ENCODE measurements at places on chromosomes 6 and 20.
A peak's percentile ranks its signal among the peaks of the same experiment; 100 is the strongest.

- DNase-seq = no peak
These were observed 146.6 kb downstream of the ANKRD60 start for GRCh38 chr20:58081846-58082245.

GRCh38 chr20:40863355-40863919, 165.2 kb upstream of the TOP1 start:
- DNase-seq = no peak

DNA sequence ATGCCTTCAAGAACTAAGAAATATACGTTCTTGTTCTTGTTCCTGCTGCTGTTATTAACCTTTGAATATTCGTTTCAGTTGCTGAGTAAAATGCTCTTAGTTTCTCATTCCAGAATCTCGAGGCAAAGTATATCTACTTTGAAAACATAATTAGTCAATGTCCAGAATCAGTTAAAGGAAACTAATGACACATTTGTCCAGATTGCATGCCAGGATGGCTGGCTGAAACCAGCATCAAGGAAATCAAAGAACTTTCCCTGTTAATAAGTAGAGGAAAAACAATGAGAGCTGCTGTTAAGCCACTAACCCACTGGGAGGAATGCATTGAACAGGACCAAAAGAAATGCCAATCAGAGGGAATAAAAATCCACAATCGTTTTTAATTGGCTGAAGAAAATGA, 196.9 kb downstream of the ALDH8A1 start:
- no peak for DNase-seq

DNA sequence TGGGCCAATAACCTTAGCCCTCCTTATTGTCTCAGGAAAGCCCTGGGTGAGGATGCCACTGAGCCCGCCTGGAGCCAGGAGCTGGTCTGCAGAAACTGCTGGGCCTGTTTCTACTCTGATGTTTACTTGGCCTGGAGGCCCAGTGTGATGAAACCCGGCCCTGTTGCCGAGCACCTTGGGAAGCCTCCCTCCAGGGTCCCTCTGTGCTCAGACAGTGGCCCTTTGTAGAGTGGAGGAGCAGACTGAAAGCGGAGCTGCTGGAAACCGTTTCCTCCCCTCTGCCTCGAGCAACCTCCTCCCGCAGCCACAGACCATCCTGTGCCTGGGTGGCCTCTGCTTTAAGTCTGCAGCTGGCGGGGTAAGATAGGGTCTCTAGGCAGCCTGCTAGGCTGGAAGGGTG, 84.1 kb upstream of the EPB41L1 start:
- no peak for DNase-seq

DNA sequence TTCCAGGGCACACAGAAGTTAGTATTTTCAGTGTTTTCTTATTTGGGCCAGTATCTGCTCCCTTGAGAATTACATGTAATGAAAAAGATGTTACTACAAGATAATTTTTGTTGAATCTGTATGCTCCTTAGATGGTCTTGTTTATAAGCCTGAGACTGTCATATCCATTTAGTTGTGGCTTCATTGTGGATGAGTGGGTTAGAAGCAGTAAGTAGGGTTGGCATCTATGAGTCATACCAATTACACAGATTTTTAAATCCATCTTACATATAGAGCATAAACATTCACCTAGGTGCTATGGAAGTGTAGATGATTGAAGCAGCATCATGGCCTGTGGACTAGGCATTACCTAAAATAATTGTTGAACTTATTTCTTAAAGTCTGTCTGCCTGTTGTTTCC, 13.5 kb upstream of the BAG2 start:
- no peak for DNase-seq

DNA sequence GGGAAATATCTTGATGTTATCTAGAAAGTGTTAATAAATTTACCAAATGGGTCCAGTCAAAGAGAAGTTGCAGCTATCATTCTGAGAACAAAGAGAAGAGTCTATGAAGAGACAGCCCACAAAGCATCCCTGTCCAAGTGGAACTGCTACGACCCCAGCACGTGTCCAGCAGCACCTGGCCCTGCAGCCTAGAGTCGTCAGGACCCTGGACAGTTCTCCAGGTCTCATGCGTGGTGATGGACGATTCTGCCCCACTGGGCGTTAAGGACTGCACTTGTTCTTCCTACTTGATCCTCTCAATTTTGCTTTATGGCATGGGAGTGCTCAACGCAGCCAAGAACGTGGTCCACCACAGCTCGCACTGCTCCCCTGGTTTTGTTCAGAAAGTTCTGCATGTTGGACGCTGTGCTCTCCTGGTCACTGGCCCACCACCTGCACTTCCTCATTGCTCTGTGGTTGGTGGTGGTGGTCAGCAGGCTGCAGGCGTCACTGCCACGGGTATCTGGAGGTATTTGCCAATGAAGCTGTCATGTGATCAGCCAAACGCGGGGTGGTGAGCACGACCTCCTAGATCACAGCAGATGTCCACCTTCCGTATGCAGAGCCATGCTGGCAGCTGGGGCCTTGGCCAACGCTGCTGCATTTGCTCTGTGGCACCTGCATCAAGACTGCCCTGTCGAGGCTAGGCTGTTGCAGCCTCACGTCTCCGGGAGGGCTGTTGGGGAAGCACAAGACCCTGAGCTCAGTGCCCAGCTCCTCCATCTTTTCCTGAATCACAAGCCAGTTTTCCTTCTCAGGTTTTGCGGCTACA, 356.4 kb downstream of the CDH4 start:
- peak; percentile 6 for DNase-seq

DNA sequence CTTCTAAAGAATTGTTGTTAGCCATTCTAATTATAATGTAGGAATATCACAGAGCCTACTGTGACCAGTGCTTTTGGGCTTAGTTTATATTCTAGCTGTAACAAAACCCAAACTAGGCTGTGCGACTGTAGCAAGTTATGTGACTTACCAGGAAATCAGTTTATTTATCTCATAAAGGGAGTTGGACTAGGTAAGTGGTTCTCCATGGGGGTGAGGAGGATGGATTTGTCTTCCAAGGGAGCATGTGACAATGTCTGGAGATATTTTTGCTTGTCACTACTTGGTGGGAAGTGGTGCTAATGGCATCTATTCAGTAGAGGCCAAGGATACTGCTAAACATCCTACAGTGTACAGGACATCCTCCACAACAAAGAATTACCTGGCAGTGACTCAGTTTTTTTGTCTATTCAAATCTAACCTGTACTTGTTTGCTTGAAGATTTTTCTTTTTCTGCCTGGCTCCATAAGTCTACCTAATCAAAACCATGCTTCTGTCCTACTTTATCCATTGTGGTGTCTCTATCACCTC, 32.5 kb downstream of the ZFAND3 start:
- DNase-seq = no peak

DNA sequence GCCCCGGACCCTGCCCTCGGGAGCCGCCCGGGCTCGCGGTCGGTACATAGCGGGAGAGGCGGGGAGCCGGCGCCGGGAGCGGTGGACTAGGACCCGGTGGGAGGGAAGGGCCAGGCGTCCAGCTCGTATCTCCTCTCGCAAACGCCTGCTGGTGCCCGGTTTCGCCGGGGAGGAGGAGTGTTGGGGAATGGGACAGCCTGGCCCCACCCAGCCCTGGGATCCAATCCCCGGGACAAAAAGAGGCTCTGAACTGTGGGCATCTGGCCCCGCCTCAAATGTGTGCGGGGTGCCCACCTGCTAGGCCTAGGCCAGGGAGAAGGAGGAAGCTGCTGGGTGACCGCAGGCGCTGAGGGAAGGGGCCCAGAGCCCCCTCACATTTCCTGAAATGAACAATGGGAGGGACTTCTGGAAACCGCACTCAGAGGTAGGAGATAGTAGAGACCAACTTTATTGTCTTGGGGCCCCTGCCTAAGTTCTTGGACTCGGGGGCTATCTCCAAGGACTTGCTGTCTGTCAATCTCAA, at the start of gene KCNK17:
Gene KCNK17, minus strand, starts transcription at position 147 of the 523 bp plus-strand sequence. Its CDS starts 99 bp downstream, at position 48.
- DNase-seq = peak; percentile 11
